ENCODE measurements at places on chromosomes 2 and 18.

DNA sequence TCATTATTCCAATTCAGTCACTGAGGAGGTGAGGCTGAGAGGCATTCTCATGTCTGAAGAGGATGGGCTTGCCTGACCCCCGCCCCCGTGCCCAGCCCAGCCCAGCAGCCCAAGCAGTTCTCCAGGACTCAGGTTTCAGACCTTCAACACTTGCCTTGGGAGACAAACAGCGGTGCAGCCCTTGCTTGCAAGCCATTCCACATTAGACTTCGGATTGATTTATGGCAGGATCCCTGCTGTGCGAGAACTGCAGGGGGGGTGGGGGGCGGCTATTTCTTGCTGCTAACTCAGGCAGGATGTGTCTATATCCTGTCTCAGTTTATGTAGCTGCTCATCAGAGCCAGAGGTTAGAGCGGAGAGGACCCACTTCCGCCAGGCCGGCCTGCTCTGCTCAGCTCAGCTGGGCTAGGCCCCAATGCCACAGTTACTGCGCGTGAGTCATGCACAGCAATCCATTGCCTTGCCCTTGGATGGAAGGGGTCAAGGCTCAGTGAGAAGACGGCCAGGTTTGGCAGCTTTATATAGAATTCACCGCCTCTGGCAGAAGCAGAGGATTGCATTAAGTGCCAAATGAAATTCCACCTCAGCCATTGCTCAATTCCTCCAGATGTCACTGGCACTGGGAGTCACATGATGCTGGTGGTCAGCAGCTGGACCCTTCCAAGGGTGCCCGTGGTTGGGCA, 1.8 kb downstream of the GYPC start:
- peak; percentile 76 for DNase-seq

DNA sequence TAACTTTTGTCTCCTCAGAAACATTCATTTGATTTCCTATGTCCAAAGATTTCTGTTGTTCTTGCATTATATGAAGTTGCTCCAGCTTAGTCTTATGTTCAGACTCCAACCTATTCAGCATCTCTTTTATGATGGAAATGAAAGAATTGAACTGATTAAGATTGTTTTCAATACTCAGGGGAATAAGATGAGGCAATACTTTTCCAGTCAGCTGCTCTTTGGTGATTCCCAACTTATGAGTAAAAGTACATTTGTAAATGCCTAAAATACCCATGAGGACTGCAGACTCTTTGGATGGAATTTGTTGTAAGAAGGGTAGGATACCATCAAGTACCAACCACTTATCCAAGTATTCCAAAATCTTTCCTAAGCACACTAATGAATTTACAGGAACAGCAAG, 39.8 kb downstream of the TRAK2 start:
- DNase-seq: peak; percentile 53

DNA sequence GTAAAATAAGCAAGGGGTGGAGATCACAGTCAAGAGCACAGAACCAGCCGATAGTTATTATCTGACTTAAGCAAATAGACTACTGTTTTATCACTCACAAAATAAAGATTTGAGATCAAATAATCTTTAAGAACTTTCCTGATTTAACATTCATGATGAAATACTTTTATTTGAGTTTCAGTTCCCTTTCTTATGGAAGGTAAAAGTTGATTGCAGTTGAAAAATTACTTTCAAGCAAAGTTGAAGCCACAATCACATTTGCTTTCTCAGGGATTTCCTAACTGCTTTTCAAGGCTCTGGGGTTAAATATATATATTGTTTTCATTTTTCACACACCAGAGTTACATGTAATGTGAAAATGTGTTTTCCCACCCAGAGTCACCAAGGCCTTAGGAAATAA, 599.5 kb downstream of the KCNJ3 start:
- DNase-seq: no peak

GRCh38 chr2:217270485-217271121, 410.7 kb upstream of the TNP1 start:
- no peak for DNase-seq

GRCh38 chr2:64718250-64718885, 64.7 kb upstream of the SERTAD2 start:
- no peak for DNase-seq

Data from cardiac muscle cell (in vitro differentiated cells and primary cell).